ENCODE measurements at places on chromosomes 16 and 17.

DNA sequence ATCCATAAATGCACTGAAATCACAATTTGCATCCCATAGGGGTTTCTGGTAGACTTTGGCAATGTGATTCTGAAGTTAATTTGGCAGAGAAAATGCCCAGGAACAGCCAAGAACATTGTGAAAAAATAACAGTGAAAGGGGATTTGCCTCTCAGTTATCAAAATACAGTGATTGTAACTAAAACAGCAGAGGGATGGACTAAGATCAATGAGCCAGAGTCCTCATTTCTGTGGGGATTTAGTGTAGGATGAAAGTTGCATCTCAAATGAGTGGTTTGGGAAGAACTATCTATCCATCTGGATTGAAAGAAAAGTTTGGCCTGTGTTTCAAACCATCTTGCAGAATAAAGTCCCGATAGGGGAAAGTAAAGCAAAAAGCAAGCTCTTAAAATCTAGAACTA lies 28.1 kb downstream of the MYBBP1A start:
- no peak for DNase-seq

DNA sequence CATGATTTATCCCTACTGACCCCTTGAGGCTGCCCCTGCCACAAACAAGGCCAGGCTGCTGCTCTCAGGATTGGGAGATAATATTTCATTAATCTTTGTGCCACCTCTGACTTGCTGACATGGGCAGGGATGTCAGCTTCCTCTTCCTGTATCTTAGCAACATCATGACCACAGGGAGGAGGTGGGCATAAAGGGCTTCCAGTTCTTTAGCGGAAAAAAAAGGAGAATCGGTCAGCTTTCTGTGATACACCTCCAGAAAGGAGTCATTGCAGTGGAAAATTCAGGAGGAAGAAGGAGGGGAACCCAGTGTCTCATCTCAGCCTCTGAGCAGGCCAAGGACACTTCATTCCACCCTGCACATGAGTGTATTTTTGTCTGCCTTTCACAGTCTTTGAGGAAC lies 206.8 kb upstream of the SDK2 start:
- no peak for DNase-seq

- peak; percentile 73 for DNase-seq
Measured at GRCh38 chr16:77971306-77972061, 50.9 kb upstream of the CLEC3A start.

DNA sequence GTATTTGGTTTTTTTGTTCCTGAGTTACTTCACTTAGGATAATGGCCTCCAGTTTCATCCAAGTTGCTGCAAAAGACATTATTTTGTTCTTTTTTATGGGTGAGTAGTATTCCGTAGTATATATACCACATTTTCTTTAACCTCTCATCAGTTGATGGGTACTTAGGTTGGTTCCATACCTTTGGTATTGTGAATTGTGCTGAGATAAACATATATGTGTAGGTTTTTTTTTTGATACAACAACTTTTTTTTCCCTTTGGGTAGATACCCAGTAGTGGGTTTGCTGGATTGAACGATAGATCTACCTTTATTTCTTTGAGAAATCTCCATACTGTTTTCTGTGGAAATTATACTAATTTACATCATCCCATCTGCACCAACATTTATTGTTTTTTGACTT lies 6.8 kb downstream of the EFCAB13 start:
- no peak for DNase-seq

- no peak for DNase-seq
Measured at GRCh38 chr16:86035906-86036305, 136.9 kb downstream of the IRF8 start.

- DNase-seq: peak; percentile 80
Measured at GRCh38 chr17:42116705-42117396, 4.3 kb downstream of the KAT2A start.

DNA sequence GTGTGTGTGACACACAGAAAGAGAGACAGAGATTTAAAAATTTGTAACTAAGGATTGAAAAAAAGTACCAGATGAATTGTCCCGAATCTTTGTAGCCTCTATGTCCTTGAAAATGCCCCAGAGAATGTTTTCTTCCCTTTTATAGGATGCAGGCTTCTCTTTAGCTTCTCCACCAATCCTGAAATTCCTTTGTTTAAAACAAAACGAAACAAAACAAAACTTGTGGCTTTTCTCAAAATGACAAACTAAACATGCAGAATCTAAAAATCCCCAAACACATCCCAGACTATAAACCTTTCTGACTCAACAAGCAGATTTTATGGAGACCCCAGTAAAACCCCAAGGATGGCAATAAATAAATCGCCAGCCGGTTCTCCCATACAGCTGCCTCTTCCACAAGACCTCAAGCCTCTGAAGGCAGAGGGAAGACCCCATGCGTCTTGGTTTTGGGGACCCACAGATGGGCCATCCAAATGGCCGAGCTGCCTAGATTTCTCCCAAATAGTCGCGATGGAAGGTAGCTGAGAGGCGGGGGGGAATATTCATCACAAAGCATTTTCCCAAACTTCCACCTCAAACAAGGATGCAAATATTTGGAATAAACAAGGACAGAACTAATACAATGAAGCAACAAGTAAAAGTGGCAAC lies 269.5 kb upstream of the FOXF1 start:
- no peak for DNase-seq

GRCh38 chr17:8005967-8006730 lies 3.7 kb downstream of the GUCY2D start:
- no peak for DNase-seq

- no peak for DNase-seq
Measured at GRCh38 chr17:63439687-63440086, 6.4 kb downstream of the CYB561 start.

GRCh38 chr17:40122136-40122998 lies 596 bp downstream of the MSL1 start:
- no peak for DNase-seq

DNA sequence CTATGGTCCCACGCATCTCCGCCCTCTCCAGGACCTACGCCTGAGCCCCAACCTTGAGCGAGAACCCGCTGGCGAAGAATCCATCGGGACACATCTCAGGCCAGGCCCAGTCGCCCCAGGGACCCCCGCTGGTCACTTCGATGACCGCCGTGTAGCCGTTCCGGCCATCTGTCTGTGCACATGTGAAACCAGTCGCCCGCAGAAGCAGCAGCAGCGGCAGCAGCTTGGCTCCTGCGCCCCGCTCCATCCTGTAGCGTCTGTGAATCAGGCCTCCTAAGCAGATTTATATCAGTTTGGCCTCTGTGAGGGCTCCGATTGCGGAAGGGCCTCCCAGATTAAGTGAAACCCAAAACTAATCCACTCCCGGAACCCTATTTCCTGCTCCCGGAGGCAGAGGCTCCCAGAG lies at the start of gene VMO1:
TSS of gene VMO1 (minus strand) at position 259 of the 406 bp plus-strand sequence. CDS start at position 247, 12 bp downstream.
- no peak for DNase-seq

- peak; percentile 26 for DNase-seq
Measured at GRCh38 chr17:15650741-15651582, 31.5 kb upstream of the FBXW10B start.

- no peak for DNase-seq
Measured at GRCh38 chr17:6098823-6099180, 28.6 kb downstream of the WSCD1 start.

GRCh38 chr16:87658564-87659225 lies 56.4 kb downstream of the JPH3 start:
- no peak for DNase-seq

DNA sequence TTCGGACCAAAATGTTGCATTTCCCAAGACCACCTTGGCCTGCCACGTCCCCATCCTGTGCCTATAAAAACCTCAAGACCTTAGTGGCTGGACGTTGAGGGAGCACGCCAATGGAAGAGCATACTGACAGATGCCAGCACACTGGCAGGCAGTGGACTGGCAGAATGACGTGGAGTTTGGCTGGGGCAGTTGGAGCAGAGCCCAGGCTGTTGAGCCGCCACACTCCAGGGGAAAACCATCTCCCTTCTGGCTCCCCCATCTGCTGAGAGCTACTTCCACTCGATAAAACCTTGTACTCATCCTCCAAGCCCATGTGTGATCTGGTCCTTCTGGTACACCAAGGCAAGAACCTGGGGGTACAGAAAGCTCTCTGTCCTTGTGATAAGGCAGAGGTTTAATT lies 494.1 kb downstream of the CDH11 start:
- DNase-seq: no peak

GRCh38 chr17:71503710-71504465 lies 616.9 kb upstream of the SOX9 start:
- DNase-seq: no peak

DNA sequence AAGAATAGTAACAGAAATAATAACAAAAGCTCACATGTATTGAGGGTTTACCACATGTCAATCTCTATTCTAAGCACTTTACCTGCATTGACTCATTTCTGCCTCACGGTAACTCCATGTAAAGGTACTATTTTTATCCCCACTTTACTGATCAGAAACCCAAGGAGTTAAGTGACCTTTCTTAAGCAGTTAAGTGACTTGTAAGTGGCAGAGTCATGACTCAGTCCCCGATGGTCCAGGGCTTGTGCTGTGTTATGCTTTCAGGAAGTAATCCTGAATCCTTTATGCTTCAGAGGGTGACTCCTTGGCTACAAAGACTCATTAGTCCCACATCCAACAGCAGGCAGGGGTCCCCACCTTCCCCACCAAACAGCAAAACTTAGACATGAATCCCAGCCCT lies 66.5 kb downstream of the MRM1 start:
- DNase-seq: no peak

DNA sequence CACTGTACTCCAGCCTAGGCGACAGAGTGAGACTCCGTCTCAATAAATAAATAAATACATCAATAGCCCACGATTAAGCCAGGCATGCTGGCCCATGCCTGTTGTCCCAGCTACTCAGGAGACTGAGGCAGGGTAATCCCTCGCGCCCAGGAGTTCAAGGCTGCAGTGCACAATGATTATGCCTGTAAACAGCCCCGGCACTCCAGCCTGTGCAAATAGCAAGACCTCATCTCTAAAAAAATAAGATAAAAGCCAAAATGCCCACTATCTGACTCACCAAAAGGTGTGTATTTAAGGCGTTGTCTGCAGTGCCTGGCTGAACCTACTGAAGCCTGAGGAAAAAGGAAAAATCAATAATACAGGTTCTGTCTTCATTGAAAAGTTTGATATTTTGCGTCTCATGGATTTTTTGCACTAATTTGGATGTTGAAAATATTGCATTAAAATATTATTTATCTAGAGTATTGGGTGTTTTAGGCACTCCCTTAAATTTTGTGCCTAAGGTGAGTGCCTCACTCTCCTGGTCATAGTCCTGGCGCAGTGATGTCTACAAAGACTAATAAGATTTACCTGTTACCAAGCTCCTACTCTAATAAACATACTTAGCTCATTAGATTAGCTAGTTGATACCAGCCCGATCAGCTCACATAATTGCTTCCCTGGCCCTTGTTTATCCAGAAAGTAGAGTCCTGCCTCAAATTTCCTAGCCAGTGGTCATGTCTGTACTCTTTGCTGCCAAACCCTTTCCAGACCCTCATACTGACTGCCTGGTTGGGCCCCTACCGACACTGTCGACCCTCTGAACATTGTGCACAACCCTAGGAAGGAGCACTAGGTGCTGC lies 24.7 kb upstream of the TOB1 start:
- DNase-seq: no peak

GRCh38 chr16:17173281-17173680 lies 297.5 kb downstream of the XYLT1 start:
- peak; percentile 20 for DNase-seq
